ENCODE measurements at places on chromosomes 13 and 19.
A peak's percentile ranks its signal among the peaks of the same experiment; 100 is the strongest.

GRCh38 chr19:19540064-19540714, 2.1 kb downstream of the CILP2 start:
- peak; percentile 93 for DNase-seq

DNA sequence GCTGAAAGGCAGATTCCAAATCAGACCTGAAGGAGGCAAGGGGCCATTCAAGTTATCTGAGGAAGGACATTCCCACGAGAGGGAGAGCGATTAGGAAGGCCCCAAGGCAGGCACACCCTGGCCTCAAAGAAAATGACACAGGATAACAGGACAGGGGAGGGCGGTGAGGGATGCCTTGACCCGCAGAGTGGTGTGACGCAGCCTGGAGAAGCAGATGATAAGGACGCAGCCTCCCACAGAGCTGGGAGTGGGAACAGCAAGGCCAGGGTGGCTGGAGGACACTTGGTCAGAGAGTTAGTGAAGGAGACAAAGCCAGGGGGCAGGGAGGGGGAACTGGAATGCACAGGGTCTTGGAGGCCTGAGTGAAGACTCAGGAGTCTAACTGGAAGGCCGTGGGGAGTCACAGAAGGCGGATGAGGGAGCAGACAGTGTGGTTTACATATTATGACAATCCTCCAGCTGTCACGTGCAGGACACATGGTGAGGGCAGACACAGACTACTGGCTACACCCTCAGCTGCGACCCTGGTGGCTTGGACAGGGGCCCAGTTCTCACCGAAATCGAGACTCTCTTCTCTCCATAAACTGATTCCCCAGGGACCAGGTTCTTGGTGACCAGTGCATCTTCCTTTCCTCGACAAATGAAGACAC, 5.8 kb upstream of the DYRK1B start:
- no peak for DNase-seq

GRCh38 chr13:91563799-91564198, 165.4 kb downstream of the GPC5 start:
- no peak for DNase-seq

DNA sequence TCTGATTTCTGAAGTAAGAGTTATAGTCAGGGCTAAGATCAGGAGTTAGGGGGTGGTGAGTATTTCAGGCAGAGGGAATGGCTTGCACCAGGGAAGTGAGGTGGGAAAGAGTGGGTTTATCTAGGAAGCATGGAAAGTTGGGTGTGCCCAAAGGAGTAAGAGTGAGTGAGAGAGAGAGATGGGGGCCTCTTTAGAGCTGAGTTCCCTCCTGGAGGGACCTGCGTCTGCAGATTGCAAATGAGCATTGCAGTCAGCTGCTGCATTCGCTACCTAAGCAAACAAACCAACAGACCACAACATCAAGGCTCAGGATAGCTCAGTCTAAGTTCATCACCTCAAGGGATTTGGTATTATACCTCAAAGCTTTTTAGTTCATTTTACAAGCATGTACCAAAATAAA, 405.8 kb downstream of the FGF9 start:
- DNase-seq, result no peak
